ENCODE measurements at places on chromosomes 11 and 22. TPM values are rescaled to one million over a fixed set of nuclear protein-coding genes. Genes with fewer than 3 reads are reported as not detected.

DNA sequence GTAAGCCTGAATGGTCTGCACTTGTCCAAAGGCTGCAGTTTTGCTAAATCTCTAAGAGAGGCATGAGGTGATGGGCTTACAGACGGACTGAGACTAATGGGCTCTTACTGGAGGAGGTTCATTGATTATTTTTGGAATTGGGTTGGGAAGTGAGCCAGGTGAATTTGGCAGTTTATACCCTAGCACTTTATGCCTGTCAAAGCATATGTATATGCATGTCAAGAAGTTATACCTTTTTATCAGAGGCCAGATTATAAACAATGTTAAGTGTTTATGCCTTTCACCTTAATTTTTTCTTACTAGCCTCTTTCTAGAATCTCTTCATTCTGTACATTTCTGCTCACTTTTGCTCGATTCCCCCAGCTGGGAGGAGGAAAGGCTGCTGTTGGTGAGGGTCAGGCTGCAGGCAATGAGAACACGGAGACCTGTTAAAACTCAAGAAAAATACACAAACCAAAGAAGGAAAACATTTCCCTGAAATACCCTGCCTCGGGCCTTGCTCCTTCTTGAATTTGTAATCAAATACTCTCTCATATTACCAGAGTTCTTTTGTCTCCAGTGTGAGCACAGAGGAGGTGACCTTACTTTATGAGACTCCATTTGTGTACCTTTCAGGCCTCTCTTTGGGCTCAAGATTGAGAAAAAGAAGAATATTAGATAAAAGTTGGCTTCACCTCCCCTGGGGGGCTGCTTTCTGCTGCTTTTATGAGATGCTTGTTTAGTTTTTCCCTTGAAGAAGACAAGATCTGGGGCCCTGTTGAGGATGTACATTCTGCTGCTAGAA is 19.6 kb downstream of the NAT10 start:
- DNase-seq: no peak

OR8D4 gene
- polyA plus RNA-seq: not detected

DNA sequence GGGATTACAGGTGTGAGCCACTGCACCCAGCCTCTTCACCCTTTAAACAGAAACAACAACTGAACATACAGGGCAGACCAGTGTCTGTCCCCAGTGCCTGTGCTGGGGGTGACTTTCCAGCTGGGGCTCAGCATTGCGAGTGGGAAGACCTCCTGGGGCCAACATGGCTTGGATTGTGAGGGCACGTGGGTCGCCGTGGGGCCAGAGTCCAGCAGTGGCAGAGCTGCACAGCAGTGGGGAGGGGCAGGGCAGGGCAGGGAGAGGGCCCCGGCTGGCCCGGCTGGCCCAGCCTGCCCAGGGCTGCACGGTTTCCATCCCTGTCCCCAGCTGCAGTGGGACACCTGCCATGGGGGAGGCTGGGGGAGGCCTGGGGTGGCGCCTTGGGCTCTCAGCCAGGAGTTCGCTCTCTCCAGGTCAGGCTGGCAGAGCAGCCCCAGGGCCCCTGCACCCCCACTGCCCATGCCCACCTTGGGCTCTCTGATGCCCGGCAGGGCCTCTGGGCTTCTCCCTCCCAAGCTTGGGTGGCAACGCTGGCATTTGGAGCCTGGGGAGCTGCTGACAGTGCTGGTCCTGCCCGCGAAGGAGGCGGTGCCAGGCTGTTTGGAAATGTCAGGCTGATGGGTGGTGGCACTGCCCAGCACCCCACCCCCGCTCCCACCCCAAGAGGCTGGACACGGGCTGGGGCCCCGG is 30.5 kb upstream of the CCDC188 start:
- no peak for DNase-seq

VPREB1 gene
- polyA plus RNA-seq: not detected

DNA sequence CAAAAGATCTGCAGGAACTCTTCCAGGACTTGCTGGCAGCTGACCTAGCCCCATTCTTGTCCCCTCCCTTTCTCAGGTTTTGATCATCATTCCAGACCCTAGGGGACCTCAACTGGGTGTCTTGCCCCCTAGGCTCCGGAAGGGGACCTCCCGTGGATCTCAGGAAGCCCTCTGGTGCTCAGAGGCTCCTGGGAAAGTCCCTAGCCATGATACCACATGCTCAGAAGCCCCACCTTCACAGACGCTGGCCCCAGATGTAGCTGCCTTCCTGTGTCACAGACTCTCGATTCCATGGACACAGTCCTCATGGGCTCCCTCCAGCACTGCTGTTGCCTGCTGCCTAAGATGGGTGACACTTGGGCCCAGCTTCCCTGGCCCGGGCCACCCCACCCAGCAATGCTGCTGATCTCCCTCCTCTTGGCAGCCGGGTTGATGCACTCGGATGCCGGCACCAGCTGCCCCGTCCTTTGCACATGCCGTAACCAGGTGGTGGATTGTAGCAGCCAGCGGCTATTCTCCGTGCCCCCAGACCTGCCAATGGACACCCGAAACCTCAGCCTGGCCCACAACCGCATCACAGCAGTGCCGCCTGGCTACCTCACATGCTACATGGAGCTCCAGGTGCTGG is at the start of gene LRRC55:
Gene LRRC55 (plus strand): TSS at position 276 of the 628 bp plus-strand sequence. CDS start 70 bp downstream, at position 346.
- DNase-seq: no peak

DNA sequence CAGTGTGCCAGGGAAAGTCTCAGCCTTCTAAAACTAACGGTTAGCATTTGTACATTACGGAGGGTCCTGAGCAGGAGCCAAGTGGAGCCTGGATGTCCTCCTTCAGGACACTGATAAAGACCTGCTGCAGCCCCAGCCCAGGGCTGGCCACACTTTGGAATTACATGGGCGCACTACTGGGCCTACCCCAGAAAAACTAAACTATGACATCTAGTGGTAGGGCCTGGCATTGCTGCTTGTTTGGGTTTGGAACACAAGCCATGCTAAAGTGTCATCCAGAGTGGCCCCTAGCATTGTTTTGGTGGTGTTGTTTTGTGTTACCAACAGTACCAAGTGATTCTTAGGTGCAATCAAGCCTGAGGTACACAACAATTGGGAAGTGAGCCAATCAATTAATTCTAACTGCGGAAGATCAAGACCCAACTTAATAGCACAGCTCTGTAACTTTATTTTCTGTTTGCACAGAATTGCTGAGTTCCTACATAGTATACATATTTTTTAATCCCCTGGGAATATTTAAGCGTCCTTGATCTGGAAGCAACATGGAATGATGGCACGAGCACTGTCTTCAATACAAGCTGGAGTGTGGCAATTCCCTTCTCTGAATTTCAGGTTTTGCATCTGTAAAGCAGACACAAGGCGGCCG is 340.7 kb downstream of the LARGE1 start:
- peak; percentile 74 for DNase-seq

NXPE2 gene
- not detected for polyA plus RNA-seq

GRCh38 chr11:131841028-131841427 is 470.6 kb downstream of the NTM start:
- DNase-seq: no peak

OR52H1 gene
- not detected for polyA plus RNA-seq

DUSP18 gene
- polyA plus RNA-seq: 1.9 TPM

KRTAP5-1 gene
- not detected for polyA plus RNA-seq

PTPN5 gene
- not detected for polyA plus RNA-seq

GRCh38 chr11:124090996-124091395 is 24.3 kb upstream of the VWA5A start:
- DNase-seq: no peak

DNA sequence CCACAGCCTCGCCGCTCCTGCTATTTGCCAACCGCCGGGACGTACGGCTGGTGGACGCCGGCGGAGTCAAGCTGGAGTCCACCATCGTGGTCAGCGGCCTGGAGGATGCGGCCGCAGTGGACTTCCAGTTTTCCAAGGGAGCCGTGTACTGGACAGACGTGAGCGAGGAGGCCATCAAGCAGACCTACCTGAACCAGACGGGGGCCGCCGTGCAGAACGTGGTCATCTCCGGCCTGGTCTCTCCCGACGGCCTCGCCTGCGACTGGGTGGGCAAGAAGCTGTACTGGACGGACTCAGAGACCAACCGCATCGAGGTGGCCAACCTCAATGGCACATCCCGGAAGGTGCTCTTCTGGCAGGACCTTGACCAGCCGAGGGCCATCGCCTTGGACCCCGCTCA is 35.5 kb downstream of the LRP5 start:
- DNase-seq: no peak

- no peak for DNase-seq
These were observed 105.9 kb upstream of the ARHGAP20 start for GRCh38 chr11:110818032-110818687.

- DNase-seq: no peak
These were observed 106.7 kb upstream of the OR9G4 start for GRCh38 chr11:56855217-56855616.

- DNase-seq: no peak
These were observed 16.0 kb downstream of the PIM3 start for GRCh38 chr22:49976439-49977175.

- no peak for DNase-seq
These were observed 12.6 kb downstream of the LRRC75B start for GRCh38 chr22:24580276-24580675.

- DNase-seq: no peak
These were observed 94.4 kb downstream of the SCN3B start for GRCh38 chr11:123560006-123560405.

DNA sequence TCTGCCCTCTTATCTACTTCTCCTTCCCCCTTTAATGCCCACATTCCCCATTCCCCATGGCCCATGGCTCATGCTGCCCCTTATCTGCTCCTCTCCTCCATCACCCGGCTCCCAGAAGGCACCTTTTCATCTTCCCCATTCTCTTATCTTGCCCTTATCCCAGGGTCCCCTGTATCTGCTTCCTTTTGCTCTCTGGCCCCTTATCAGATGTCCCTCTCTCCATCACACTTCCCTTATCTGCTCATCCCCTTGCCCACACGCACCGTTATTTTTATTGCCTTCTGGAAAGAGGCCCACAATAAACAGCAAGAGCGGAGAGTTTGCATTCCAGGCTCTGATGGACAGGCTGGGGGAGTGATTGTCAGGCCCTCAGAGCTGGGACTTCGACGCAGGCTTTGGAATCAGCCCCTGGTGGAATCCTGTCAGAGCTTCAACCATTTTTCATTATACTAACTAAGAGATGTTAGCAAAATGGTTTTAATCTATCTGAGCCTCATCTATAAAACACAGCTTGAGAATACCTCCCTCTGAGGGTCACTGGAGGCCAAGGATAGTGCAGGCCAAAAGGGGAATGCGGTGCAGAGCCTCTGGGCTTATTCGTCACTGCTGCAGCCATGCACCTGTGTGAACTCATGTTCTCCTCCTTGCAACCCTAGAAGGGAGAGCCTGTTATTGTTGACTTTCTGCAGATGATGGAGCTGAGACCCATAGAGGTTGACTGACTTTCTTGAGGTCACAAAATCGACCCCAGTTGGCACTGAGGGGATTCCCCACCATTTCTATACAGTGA is 37.0 kb upstream of the LRRC55 start:
- no peak for DNase-seq

TYR gene
- polyA plus RNA-seq: not detected

SLC22A25 gene
- polyA plus RNA-seq: 3.3 TPM

GRCh38 chr11:114044042-114044871 is 15.3 kb upstream of the ZBTB16 start:
- no peak for DNase-seq

- peak; percentile 71 for DNase-seq
These were observed 27.2 kb upstream of the SMPD1 start for GRCh38 chr11:6362873-6363678.

SMC1B gene
- 0.02 TPM for polyA plus RNA-seq

DNA sequence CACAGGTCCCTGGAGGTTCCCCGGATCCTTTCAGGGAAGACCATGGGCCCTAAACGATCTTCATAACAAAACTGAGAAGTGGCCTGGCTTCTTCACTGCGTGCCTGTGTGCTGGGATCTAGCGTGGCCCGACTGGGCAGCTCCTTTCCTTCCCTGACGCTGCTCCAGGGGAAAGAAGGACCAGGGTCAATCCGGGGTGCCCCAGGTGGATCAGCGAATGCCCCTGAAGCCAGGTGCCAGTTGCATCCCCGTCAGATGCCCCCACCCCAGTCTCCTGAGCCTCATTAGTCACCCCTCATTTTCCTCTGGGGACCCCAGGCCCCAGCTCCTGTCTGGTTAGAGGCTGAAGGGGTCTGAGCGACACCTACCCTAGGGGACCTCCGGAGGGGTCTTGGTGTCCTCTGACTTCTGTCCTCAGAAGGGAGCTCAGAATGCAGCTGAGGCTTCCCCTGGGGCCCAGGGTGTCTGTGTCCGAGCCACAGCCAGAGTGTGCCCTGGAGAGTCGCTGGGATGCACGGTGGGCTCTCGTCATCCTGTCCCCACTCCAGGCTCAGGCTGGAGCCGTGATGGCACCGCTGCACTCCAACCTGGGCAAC is 18.7 kb upstream of the MUC6 start:
- DNase-seq: no peak

- DNase-seq: no peak
These were observed 4.4 kb downstream of the CAT start for GRCh38 chr11:34443136-34443535.

- no peak for DNase-seq
These were observed 185.3 kb upstream of the ISX start for GRCh38 chr22:34880662-34881061.

ELF5 gene
- not detected for polyA plus RNA-seq

DNA sequence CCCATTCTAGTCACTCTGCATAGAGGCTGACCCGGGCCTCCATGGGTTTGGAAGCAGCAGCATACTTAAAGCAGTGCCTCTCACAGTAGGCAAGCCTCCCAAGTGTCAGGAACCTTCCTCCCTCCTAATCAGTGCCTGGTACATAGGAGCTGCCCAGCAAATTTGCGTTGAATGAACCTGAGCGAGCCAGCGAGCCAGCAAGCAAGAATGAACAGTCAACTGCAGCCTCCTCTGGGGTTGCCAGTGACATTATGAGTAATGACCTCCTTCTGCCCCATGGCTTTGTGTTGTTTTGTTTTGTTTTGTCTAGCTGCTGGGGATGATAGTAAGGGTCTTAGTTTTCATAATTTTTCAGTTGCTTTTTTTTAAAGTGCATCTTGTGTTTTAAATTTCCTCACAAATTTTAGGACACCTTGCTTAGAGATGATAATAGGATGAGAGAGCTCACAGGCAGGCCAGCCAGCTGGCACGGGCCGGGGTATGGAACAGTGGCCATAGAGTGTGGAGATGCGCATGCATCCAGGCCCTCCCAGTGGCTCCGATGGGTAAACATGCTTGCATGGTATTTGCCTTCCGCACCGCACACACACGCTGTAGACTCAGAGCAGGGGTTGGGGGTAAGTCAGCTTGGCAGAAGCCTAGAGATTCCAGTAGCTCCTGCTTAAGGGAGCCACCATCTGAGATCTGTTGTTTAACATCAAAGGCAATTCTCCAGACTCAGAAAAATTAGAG is 36.1 kb downstream of the TTC12 start:
- no peak for DNase-seq

- no peak for DNase-seq
These were observed 5.3 kb downstream of the KCNK7 start for GRCh38 chr11:65590240-65590738.

Measured in liver (tissue), 10 donors.